Stimulated activated CD8-positive, alpha-beta memory T cell treated with anti-CD3 and anti-CD28 coated beads, Interleukin-12 subunit alpha, Interleukin-12 subunit beta, amount 100 ng/mL, for 1 hour (primary cell): ENCODE measurements at places on chromosomes 5 and 9.

- no peak for DNase-seq
These were observed 630.0 kb downstream of the TAF11L14 start for GRCh38 chr5:18264126-18264882.

GRCh38 chr9:87322840-87323635, 174.6 kb upstream of the DAPK1 start:
- DNase-seq = no peak

DNA sequence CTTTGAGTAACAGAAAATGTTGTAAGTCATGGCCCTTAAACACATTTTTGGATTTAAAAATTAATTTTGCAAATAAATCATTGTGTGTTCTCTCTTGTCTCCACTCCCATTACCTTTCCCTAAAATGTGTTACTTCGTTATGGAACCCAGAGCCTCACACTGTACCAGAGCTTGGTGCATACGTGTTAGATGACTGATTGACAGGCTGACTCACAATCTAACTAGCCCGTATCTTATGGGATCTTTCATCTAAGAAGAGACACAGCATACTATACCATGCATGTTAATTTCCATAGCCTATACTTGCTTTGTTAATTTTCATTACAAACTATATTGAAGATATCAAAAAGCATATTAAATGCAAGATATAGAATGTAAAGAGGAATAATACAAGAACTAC, 87.1 kb downstream of the SPRY4 start:
- no peak for DNase-seq

DNA sequence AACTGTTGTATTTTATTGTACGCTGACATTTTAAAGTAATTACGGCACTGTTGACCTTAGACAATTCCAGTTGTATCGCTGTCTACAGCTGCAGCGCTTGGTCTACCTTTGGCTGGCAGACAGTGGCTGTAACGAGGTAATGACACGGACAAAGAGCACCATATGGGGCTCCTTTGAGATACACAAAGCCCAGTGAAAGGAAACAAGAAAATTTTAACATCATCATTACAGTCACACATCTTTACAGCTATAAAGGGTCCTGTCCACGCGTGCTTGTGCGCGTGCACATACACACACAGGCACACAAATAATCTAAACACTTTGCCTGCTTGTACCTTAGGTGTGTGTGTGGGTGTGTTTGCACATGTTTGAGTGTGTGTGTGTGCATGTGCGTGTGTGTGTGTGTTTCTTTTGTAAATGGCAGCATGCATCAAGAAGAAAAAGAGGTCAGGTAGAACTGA, 946.0 kb downstream of the NR2F1-AS1 start:
- DNase-seq = no peak

DNA sequence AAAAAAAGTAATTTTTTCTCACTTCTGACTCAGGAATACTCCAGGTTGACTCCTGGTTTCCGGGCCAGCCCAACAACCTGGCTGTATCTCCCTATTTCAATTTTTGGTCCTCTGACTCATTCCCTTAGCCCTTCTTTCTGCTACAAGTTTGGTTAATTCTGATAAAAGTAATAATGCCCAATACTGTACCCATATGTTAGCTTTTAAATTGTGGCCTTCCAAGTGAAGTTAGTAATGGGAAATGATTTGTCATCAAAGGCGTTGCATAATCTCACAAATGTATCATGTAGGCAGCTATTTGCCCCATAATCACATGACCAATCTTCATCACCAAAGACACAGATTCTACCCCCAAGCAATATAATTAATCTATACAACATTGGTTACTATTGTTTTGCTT, 31.1 kb upstream of the BNC2 start:
- no peak for DNase-seq

GRCh38 chr9:96150324-96151227, 151.4 kb downstream of the HSD17B3 start:
- peak; percentile 15 for DNase-seq

GRCh38 chr9:120711841-120712538, 2.3 kb downstream of the MEGF9 start:
- no peak for DNase-seq

- no peak for DNase-seq
These were observed 21.9 kb downstream of the MOCS2 start for GRCh38 chr5:53087621-53088121.

DNA sequence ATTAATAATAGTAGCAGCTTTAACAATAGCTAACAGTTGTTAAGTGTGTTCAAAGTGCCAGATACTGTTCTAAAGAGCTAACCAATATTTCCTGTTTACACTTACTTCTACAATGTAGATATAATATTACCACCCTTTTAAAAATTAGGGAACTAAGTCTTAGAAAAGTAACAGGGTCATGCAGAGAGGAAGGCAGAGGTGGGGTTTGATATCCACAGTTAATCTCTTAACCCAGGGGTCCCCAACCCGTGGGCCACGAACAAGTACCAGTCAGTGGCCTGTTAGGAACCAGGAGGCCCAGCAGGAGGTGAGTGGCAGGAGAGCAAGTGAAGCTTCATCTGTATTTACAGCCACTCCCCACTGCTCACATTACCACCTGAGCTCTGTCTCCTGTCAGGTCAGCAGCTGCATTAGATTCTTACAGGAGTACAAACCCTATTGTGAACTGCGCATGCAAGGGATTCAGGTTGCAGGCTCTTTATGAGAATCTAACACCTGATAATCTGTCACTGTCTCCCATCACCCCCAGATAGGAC, 89.1 kb downstream of the ACTL7B start:
- no peak for DNase-seq

DNA sequence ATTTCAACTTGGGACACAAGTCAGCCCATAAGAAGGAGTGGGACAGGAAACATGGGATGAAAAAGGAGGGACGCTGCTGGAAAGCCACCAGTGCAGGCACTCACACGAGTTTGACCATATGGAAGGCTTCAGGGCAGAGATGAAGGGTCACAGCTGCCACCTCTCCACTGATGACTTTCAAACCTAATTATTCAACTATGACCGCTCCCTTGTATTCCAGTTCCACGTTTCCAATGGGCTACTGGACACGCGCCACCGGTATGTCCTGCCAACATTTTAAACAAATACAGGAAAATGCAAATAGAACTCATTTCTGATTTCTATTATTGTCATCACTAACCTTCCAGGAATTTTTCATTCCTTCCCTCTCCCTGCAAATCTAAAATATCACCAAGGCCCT, 134.7 kb downstream of the SLC1A3 start:
- no peak for DNase-seq

DNA sequence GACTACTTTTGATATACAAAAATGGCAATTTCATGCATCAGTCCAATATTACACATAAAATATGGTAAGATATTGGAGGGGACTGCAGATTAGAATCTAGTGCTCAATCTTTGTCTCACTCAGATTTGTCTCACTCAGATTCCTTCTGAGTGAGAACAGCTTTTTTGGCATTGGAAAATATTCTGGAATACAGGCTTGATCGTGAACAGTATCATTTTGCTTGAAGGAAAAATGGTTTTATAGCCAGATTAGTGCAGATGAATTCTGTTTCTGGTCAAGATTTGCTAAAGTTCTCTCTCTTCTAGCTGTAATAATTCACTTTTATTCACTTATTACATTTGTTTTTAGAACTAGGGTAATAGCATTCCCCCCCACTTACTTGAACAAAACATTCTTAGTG, 51.2 kb downstream of the MAN2A1 start:
- DNase-seq = no peak

GRCh38 chr5:72878854-72879253, 62.4 kb downstream of the TNPO1 start:
- no peak for DNase-seq
